ENCODE measurements at places on chromosomes 7 and 10.

GRCh38 chr7:35623381-35623780 is 71.6 kb downstream of the HERPUD2 start:
- no peak for DNase-seq

DNA sequence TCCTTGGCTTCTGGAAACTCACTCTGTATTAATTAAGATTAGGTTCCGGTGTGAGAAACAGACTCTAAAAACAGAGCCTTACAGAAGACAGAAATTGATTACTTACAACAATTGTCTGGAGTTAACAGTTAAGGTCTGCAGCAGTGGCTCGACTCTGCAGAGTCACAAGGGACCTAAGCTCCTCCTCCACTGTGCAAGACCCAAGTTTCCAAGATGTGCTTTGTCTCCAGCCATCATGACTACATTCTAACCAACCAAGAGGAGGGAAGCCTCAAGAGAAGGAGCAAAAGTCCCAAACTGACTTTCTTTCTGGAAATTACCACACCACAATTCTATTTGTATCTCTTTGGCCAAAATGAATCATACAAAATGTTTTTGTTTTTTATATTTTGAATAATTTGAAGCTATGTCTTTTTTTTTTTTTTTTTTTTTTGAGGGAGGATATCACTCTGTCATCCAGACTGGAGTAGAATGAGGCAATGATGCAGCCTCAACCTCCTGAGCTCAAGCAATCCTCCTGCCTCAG is 14.2 kb upstream of the ODAD2 start:
- DNase-seq: no peak

- no peak for DNase-seq
Measured at GRCh38 chr7:130921391-130922180, 187.6 kb upstream of the KLF14 start.

DNA sequence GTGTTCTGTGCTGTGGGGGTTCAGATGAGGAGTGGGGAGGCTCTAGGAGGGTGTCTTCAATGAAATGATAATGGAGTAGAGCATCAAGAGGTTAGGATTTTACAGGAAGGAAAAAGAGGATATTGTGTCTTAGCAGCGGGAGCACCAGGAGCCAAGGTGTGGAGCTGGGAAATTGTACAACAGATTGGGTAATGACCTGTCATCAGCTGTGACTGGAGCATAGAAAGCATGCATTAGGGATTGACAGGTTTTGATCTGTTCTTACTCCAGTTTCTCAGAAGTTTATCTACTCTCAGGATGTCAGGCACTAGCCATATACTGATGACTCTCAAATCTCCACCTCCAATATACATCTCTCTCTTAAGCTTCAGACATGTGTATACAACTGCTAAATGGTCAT is 196.9 kb downstream of the ARHGAP12 start:
- DNase-seq: no peak

DNA sequence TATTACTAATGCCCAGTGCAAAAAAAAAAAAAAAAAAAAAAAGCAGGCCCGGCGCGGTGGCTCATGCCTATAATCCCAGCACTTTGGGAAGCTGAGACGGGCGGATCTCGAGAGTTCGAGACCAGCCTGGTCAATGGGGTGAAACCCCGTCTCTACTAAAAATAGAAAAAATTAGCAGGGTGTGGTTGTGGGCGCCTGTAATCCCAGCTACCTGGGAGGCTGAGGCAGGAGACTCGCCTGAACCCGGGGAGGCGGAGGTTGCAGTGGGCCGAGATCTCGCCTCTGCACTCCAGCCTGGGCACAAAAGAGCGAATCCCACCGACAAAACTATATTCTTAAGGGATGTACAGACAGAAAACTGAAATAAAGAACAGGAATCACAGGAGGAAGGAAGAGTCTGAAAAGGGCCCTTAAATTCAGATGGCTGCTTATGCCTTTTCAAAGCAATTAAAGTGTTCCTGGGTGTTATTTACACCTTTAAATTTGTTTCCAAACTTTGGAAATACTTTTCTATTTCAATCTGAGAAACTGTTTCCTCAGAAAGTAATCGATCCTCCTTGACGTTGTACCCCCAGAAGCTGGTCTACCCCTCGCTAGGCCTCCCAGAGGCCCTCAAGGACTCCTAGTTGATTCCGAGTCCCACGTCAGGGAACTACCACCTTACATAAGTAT is 2.0 kb upstream of the KMT2E start:
- DNase-seq: no peak

GRCh38 chr10:97549587-97550322 is 22.8 kb upstream of the ANKRD2 start:
- DNase-seq: no peak

GRCh38 chr10:128091636-128092210 is 34.5 kb downstream of the MKI67 start:
- no peak for DNase-seq

GRCh38 chr10:78974617-78975317 is 94.0 kb upstream of the ZMIZ1 start:
- no peak for DNase-seq

DNA sequence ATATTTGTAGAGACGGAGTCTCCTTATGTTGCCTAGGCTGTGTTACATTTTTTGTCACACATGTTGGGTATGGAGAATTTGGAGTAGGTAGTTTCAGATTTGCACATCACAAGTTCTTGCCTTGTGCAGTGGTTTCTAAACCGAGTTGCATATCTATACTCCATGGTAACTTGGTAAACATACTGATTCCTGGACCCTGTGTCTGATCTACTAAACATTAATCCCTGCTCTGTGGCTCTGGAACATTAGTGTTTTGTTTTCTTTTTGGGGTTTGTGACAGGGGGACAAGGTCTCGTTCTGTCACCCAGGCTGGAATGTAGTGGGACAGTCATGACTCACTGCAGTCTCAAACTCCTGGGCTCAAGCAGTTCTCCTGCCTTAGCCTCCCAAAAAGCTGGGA is 24.7 kb downstream of the AUTS2 start:
- DNase-seq: no peak

DNA sequence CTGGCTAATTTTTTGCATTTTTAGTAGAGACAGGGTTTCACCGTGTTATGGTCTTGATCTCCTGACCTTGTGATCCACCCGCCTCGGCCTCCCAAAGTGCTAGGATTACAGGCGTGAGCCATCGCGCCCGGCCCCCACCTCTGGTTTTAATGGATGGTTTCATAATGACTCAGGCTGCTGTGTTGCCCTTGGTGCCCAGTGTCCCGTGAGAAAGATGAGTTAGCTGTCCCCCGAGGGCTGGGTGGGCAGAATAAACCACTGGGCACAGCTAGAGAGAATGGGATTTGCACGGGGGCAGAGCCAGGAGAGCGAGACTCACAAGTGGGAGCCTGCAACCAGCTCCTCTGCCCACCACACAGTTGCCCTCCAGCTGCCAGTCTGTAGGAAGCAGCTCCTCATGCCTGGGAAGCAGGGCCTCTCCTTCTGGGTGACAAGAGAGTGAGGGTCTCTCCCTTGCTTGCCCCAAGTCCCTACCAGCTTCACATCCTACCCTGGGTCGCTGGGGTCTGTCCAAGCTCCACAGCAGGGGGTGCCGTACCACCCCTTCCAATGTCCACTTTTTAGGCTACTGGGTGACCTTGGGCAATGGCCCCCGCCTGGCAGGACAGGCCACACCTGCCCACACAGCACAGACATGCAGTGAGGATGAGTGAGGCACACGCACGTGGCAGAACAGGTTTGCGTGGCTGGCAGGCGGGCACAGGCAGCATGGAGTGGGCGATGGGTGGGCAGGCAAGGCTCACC is 16.1 kb upstream of the NDST2 start:
- no peak for DNase-seq

- no peak for DNase-seq
Measured at GRCh38 chr7:108097703-108098102, 32.5 kb downstream of the LAMB4 start.

GRCh38 chr10:133258818-133259601 is 17.7 kb downstream of the ADAM8 start:
- DNase-seq: no peak

GRCh38 chr10:27618906-27619305 is 114.8 kb downstream of the RAB18 start:
- DNase-seq: no peak

- DNase-seq: no peak
Measured at GRCh38 chr10:33489501-33490176, 155.2 kb upstream of the NRP1 start.

- DNase-seq: no peak
Measured at GRCh38 chr7:157550300-157551275, 213.8 kb downstream of the DNAJB6 start.

- no peak for DNase-seq
Measured at GRCh38 chr7:155987681-155988235, 175.5 kb upstream of the SHH start.
